ENCODE measurements at places on chromosomes 12 and 14.

- no peak for DNase-seq
These were observed 105.4 kb downstream of the SRGAP1 start for GRCh38 chr12:63949902-63950301.

GRCh38 chr12:67727702-67728666 lies 79.4 kb downstream of the DYRK2 start:
- no peak for DNase-seq

- DNase-seq: no peak
These were observed 13.6 kb downstream of the MED13L start for GRCh38 chr12:116263844-116264243.

- no peak for DNase-seq
These were observed 145.8 kb upstream of the TMPO start for GRCh38 chr12:98369581-98369980.

DNA sequence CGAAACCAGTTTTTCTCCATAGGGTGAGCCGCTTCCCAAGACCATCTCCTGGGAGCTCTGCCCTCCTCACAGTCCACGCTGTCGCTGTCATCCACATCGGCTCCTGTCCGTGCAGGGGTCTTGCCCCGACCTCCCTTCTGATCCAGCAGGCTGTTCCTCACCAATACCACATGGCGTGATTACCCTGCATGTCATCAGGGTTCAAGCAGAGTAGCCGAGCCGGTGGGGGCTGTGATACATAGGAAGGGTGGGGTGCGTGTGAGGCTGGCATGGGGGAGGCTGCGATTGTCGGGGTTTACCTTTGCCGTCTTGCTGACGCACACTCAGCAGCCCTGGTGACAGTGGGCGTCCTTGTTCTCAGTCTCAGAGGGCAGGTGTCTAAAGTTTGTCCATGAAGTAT lies 17.0 kb downstream of the TEDC1 start:
- DNase-seq: no peak

DNA sequence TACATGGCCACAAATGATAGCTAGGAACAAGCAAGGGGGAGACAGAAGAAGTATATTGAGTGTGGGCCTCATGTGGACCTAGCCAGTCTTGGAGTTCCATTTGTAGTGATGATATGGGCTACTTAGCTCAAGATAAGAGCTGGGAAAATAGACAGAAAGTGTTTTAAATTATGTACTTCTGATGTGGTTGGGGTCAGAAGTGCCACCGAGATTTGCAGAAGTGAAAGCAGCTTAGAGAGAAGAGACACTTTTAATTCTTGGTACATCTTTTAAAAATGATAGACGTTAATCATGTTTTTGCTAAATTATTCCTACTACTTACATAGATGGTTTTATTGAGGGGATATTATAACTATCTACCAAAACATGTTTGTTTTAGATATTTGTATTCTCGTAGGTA lies 198.3 kb upstream of the PDZRN4 start:
- DNase-seq: no peak
